Activated CD8-positive, alpha-beta memory T cell treated with anti-CD3 and anti-CD28 coated beads for 1 hour (primary cell): ENCODE measurements at places on chromosomes 7 and 10.

GRCh38 chr7:49791088-49791741 lies 17.8 kb downstream of the VWC2 start:
- no peak for DNase-seq

GRCh38 chr10:43323245-43323644 lies 48.2 kb upstream of the FXYD4 start:
- no peak for DNase-seq

DNA sequence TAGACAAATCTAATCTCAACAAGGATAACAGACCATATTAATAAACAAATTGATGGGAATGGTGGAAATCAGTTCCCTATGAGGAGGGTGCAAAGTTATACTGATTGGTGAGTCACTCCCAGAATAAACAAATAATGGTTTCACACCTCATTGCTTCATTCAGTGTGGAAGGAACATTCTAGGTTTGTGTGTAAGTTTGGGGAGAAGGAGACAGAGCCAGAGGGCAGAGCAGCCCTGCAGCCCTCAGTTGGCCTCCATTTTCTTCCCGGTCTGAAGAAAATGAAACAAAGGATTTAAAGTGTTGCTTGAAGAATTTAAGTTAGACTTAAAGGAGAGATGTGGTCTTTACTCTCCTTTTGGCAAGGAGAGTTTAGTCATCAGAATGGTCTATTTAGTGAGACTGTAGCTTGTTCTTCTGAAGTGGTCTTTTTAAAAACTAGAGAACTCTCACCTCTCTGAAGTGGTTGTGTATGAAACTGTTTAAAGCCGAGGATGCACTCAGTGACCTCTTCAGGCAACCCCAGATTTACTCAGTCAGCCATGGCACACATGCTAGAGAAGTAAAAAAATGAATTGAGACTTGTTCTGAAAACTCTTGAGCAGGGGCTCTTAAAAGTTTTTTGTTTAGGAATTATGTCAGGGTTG lies 27.2 kb downstream of the IKZF1 start:
- DNase-seq = no peak

- DNase-seq = no peak
Observed at GRCh38 chr7:91541641-91542040, 277.4 kb downstream of the FZD1 start.

GRCh38 chr10:132229834-132230556 lies 43.2 kb downstream of the DPYSL4 start:
- no peak for DNase-seq

GRCh38 chr7:50272808-50273207 lies 31.7 kb upstream of the IKZF1 start:
- DNase-seq = no peak

DNA sequence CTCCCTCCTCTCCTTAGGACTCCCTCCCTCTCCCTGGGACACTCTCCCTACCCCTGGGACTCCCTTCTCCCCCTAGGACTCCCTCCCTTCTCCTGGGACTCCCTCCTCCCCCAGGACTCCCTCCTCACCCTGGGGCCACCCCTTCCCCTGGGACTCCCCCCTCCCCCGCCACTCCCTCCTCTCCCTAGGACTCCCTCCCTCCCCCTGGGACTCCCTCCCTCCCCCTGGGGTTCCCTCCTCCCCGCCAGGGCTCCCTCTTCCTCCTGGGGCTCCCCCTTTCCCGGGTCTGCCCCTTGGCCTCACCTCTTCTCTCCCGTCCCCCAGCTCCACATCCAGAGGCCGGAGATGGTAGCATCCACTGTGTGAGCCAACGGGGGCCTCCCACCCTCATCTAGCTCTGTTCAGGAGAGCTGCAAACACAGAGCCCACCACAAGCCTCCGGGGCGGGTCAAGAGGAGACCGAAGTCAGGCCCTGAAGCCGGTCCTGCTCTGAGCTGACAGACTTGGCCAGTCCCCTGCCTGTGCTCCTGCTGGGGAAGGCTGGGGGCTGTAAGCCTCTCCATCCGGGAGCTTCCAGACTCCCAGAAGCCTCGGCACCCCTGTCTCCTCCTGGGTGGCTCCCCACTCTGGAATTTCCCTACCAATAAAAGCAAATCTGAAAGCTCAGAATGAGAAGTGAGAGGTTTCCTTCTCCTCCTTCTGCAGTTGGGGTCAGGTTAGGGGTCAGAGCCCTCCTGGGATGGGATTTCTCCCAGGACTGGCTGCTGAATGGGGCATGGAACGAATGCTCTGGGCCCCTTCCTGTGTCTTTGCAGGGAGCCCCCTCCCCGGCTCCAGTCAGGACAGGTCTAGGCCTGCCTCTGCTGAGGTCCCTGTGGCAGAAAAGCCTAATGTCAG lies 1.4 kb upstream of the MUC17 start:
- DNase-seq = no peak

GRCh38 chr7:80654887-80655340 lies 16.5 kb downstream of the CD36 start:
- no peak for DNase-seq

- no peak for DNase-seq
Observed at GRCh38 chr10:87722716-87723115, 63.0 kb downstream of the PAPSS2 start.

- no peak for DNase-seq
Observed at GRCh38 chr10:131773370-131774343, 127.2 kb upstream of the PPP2R2D start.

GRCh38 chr10:65769828-65770227 lies 1156.0 kb upstream of the LRRTM3 start:
- no peak for DNase-seq

- no peak for DNase-seq
Observed at GRCh38 chr10:92712016-92712889, 22.5 kb downstream of the HHEX start.

- DNase-seq = no peak
Observed at GRCh38 chr7:11458736-11459483, 373.1 kb downstream of the THSD7A start.

GRCh38 chr7:73901231-73901822 lies 40.4 kb downstream of the TMEM270 start:
- no peak for DNase-seq

- DNase-seq = no peak
Observed at GRCh38 chr10:95253007-95253406, 37.8 kb downstream of the PDLIM1 start.

DNA sequence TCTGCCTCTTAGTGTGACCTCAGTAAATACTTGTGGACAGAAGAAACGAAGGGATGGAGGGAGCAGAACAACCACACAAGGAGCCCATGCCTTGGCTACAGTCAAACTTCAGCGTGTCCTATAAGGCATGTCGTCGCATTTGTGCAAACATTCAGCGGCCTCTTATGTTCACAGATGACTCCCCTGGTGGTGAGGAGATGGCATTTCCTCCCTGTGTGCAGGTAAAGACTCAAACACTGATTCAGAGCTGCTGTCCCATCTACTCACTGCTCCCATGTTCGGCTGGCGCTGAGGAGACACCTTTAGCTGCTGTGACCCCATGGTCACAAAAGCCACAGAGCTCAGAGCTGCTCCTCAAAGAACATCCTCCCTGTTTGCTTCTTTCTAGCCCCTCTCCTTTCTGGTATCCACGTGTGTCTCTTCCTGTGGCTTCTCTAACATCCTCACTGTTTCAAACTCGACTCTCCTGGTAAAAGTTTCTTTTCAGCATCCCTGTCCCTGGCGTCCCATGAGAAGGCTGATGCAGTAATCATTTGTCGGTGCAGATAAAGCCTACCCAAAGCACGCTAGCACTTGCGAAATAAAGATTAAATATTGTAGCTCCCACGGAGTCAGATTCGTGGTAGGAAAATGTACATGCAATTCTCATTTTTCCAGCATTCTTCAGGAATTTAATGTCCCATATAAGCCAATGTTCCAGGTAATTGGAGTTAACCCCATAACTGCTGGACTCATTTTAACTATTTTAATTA lies 124.9 kb upstream of the NEBL start:
- no peak for DNase-seq

GRCh38 chr7:157712666-157713235 lies 375.9 kb downstream of the DNAJB6 start:
- no peak for DNase-seq
